Stimulated activated naive B cell treated with anti-CD40 and anti-IgM and Interleukin-4, amounts not matched to agents 10 μg/mL and 1 μg/mL and 100 μg/mL, for 72 hours (primary cell): ENCODE measurements at places on chromosomes 6 and 20.

DNA sequence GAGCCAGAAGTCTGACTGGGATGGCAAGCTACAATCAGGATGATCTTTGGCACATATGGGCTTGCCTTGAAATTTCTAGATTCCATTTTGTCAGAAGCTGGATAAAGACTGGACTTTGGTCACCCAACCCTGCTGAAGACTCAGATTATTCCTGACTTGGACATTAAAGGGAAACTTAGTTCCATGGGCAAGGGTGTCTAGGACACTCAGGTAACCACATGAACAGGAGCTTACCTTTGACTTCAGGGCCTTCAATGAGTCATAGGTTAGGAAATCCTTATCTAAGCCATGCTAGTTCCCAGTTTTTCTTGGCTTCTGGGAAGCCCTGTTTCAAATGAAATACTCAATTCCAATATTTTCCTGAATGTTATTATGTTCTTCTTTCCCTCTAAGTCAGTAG lies 28.5 kb upstream of the IFNGR1 start:
- no peak for DNase-seq

- DNase-seq: no peak
Observed at GRCh38 chr6:8579372-8579771, 144.0 kb upstream of the SLC35B3 start.

GRCh38 chr20:23287354-23288190 lies 63.0 kb upstream of the NXT1 start:
- no peak for DNase-seq

DNA sequence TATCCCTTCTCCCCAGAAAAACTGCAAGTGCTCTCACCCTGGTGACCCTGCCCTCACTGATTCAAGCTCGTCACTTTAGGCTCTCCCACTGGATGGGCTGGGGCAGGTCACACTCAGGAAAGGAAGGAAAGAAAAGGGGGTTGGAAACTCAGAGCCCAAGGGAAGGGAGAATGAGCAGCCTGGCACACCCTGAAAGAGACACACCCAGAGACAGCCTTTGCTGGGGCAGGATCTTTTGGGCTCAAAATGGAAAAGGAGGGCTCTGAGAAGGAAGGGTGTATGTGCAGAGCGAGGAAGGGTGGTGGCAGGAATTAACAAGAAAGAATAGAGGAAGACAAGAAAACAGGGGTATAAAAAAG lies 2.5 kb downstream of the PPP1R18 start:
- DNase-seq: no peak

DNA sequence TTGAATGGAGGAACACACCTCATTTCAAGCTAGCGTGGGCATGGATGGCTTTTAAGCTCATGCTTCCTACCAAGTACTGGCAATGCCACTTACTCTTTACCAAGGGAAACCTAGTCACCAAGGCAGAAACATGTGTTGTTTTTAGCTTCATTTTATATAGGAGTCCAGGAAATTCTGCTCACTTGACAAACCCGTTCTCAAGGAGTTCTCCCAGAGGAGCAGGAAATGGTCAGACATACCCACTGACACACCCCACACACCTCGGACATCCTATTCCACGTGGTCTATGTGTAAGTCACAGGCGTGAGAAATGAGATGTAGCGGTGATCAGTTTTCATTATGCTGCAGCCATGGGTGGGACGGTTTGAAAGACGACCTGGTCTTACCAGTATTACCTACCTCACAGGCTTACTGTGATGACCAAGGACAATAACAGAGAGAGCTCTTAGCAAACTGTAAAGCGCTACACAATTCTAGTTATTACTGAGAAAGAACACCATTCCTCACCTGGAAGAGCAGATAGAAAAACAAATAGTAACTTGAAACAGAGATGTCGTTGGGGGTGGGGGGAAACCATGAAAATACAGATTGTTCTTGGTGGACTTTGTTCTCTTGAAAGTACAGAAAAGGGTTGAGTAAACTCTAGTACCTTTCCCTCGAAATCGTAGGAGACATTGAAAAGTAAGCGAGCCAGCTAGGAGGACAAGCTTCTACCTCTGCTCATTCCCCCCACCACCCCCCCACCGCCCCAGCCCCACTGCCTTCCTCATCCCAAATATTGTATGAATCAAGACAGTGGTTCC lies 1.7 kb downstream of the CNKSR3 start:
- DNase-seq: no peak

GRCh38 chr6:1781152-1781816 lies 171.6 kb downstream of the FOXC1 start:
- no peak for DNase-seq

DNA sequence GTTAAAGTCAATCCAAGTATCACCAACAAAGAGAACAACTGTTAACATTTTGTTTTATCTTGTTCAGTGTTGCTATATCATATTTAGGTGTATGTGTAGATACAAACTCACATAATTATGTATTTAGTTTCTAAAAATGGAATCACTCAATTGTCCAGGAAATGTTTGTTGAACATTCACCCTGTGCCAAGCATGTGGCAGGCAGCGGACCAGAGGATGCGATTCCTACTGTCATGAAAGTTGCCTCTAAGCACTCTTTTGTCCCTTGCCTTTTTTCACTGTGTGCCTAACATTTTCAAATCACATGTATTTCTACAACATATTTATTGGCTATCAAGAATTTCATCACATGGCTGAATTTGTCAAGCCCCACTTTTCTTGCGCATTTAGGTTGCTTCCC lies 16.9 kb upstream of the TGM2 start:
- no peak for DNase-seq

DNA sequence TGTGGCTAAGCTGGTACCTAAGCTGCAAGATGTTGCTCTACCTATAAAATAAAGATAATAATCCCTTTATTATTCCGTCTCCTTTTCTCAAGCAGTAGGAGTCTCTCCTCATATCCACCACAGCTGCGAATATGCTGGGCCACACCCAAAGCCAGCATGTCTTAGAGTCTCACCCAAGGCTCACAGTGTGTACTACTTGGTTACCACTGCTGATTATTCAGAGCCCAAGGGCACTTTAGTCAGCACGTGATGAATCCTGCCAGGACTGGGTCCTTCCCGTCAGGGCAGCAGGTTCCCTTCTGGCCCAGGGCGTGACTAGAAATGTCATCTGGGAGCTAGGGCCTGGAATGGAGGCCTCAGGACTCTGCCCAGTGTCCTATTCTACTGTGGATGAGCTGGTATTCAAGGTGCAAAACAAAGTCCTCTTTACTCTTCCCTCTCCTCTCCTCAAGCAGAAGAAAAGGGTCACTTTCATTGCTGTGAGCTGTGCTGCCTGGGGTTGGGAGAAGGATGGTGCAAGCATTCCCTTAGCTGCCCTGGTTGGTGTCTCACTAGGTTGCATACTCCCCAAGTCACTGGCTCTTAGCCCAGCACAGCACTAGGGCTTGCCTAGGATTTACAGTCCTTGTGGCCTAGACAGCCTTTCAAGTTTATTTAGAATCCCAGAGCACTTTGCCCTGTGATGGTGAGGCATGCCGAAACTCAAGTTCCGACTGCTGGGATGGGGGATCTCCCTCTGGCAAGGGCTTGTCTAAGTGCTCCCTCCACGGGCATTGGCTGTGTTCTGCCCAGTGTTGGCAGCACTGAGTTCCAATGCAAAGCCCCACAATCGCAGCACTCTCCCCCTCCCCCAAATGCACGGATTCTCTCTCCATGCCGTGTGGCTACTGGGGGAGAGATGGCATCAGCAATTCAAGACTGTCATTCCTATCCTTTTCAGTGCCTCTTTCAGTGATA lies 320.2 kb downstream of the BTBD9 start:
- DNase-seq: no peak
